ENCODE measurements at places on chromosomes 11 and 22.

DNA sequence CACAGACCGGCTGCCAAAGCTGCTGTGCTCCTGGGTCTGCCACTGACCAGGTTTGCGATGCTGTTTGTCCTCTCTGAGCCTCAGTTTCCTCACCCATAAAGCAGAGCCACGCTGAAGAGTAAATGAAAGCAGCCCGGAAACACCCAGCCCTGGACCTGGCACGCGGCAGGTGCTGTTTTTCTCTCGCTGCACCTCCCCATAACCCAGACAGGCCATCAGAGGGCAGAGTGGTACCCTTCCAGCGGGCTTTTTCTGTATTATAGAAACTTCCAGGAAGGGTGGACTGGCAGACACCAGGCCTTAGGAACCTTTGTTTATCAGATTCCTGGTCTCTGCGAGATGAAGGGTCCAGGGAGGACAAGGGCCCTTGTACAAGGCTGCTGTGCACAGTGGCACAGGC lies 17.9 kb upstream of the FGF19 start:
- peaks cover 16% of the 10 kb centered on the region for H3K27me3 ChIP-seq
- H3K36me3 ChIP-seq, result no peaks in the 10 kb centered on the region
- H3K27ac ChIP-seq, result no peak overlapping the region

GRCh38 chr11:83583757-83584366 lies 297.7 kb upstream of the CCDC90B start:
- DNase-seq, result no peak
- H3K4me3 ChIP-seq, result no peak overlapping the region
- H3K27ac ChIP-seq, result no peak overlapping the region
- no peaks in the 10 kb centered on the region for H3K4me1 ChIP-seq
- H3K27me3 ChIP-seq, result no peaks in the 10 kb centered on the region
- H3K36me3 ChIP-seq, result no peaks in the 10 kb centered on the region

DNA sequence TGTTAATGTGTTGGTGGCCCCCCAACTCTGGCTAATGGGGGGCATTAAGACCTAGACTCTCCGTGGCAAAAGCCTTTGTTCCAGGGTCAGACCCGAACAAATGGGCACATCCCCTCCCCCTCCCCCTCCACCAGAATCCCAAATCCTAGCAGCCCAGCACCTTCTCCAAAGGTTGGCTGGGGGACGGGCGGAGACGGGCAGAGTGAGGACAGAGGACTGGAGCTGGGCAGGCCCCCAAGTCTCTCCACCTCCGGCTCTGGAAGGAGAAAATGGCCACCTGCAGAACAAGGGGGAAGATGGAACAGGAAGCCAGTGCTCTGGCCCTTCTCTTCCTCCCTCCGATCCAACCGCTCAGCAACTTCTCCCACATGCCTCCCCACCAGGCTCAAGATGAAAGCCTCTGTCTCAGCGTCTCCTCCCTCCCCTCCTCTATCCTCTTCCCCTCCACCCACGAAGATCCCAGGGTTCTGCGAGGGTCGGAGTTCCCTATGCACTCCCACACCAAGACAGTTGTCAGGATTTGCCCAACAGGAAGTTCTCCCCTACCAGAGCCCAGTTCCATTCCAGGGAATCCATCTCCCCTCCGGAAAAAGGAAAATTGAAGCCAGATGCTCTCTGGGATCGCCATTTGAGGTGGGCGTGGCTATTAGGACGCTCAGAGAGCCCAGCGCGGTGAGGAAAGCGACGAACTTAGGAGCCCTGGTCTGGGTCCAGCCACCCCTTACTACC lies 20.1 kb downstream of the ADA2 start:
- H3K27ac ChIP-seq, result no peak overlapping the region
- no peak overlapping the region for H3K4me3 ChIP-seq

DNA sequence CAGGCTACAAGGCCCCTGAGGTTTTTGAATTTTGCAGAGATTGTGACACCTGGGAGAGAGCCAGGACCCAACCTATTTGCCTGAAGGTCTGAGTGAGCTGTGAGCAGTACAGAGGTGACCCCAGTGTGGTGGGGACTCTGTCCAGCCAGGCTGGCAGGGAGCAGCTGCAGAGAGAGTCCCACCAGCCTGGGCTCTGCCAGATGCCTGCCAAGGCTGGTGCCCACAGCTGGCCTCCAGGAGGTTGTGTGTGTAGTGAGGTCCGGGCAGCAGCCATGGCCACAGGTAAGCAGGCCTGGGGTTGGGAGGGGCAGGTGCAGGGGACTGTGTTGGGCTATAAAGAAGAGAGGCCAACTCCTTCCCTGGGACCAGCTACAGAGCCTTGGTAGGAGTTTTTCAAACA lies 144.8 kb downstream of the CRYBB2 start:
- no peak overlapping the region for H3K27ac ChIP-seq
- peaks cover 15% of the 10 kb centered on the region for H3K4me1 ChIP-seq
- H3K27me3 ChIP-seq, result no peaks in the 10 kb centered on the region
- H3K4me3 ChIP-seq, result no peak overlapping the region

DNA sequence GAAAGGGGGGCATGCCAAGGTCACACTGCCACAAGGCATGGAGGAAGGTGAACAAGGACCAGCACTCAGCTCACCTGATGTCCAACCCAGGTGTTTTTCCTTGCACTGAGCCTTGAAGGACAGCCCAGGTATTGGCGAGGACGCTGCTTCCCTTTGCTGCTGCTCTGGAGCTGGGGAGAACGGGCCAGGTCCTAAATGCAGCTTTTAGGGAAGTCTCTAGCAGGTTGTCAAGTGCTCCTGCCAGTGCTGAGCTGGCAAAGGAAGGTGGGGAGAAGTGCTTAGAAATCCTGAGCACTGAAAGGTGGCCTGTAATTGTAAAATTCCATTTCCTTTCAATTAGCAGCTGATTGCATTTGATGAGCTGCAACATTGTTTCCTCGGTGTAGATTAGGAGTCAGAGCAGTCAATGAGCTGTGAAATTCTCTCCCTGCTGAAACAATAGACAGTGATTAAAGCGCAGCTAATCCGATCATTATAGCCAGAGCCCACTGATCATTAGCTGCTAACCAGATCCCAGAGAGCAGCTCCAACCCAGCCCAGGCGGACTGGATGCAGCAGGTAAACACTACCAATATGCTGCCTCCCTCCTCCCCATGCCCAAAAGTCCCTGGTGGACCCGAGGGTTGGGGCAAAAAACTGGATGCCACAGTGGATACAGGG lies 507.6 kb downstream of the INSC start:
- H3K4me1 ChIP-seq, result no peaks in the 10 kb centered on the region
- no peaks in the 10 kb centered on the region for H3K36me3 ChIP-seq
- no peak overlapping the region for H3K27ac ChIP-seq
- DNase-seq, result no peak
- peaks cover 3% of the 10 kb centered on the region for H3K27me3 ChIP-seq

- no peak overlapping the region for H3K4me3 ChIP-seq
- H3K27ac ChIP-seq, result no peak overlapping the region
- DNase-seq, result no peak
- H3K27me3 ChIP-seq, result no peaks in the 10 kb centered on the region
- peaks cover 26% of the 10 kb centered on the region for H3K36me3 ChIP-seq
Measured at GRCh38 chr22:46176508-46177003, 26.2 kb downstream of the PPARA start.

GRCh38 chr11:60872961-60873524 lies 5.7 kb downstream of the ZP1 start:
- no peak overlapping the region for H3K27ac ChIP-seq
- no peaks in the 10 kb centered on the region for H3K27me3 ChIP-seq
- DNase-seq, result no peak
- peaks cover 15% of the 10 kb centered on the region for H3K4me1 ChIP-seq

DNA sequence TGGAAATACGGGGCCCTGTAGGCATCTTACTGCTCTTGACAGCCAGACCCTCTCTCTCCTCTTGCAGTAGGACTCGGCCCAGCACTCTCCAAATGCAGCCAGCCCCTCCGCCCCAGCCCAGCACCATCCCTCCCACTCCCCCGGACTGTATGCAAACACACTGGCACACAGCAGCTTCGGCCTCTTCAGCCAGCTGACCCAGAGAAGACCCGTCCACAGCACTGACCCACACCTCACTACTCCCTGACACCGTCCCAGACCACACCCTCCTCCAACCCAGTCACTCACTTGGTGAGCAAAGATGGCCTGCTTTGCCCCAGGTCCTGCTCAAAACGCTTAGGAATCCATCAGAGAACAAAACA lies 164.6 kb downstream of the IGLL1 start:
- no peaks in the 10 kb centered on the region for H3K4me1 ChIP-seq
- no peaks in the 10 kb centered on the region for H3K36me3 ChIP-seq
- H3K4me3 ChIP-seq, result no peak overlapping the region
- no peaks in the 10 kb centered on the region for H3K27me3 ChIP-seq
- no peak for DNase-seq

DNA sequence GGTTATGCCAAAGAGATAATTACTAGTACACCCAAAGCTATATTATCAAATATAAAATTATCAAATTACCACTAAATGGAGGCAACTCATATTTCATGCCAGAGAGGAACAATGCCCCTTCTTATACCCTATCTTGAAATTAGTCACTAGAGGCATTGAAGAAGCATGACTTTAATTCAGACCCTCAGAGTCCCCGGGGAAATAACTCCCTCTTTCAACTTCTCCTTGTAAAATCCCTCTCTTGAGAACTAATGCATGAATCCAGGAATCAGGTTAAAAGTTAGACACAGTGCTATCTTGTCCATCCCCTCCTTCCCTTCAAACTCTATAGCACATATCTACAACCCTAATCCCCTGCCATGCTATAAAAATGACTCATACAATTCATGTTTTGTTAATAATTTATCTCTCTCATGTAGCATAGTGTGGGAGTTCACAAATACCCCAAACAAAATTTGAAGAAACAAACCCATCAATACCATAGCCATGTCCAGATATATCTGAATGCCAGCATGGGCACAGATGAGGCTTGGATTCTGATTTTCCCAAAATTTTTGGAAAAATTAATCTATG lies 665.4 kb downstream of the KCNA4 start:
- H3K4me1 ChIP-seq, result no peaks in the 10 kb centered on the region
- H3K27me3 ChIP-seq, result no peaks in the 10 kb centered on the region
- H3K36me3 ChIP-seq, result no peaks in the 10 kb centered on the region
- no peak overlapping the region for H3K27ac ChIP-seq
- H3K4me3 ChIP-seq, result no peak overlapping the region
- no peak for DNase-seq

DNA sequence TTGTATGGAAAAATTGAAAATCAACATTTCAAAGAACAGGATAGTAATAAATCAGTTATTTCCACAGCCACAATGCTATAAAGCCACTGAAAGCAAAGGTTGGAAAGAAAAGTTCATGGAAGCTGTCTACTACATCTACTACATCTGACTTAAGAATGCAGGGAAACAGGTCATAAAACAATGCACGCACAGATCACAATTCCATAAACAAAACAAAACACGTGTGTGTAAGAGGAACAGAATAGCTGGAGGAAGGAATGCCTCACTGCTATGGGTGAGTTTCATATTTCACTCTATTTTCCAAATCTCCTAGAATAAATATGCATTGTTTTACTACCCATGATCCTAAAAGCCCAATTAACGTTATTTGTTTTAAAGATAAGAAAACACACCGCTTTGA lies 66.3 kb downstream of the NCAPD3 start:
- H3K36me3 ChIP-seq, result peaks cover 4% of the 10 kb centered on the region
- no peak overlapping the region for H3K27ac ChIP-seq
- DNase-seq, result no peak
- no peak overlapping the region for H3K4me3 ChIP-seq
- no peaks in the 10 kb centered on the region for H3K4me1 ChIP-seq
- no peaks in the 10 kb centered on the region for H3K27me3 ChIP-seq

GRCh38 chr11:86574493-86575207 lies 97.8 kb downstream of the ME3 start:
- DNase-seq, result no peak
- H3K27me3 ChIP-seq, result no peaks in the 10 kb centered on the region
- no peaks in the 10 kb centered on the region for H3K4me1 ChIP-seq
- H3K27ac ChIP-seq, result no peak overlapping the region

DNA sequence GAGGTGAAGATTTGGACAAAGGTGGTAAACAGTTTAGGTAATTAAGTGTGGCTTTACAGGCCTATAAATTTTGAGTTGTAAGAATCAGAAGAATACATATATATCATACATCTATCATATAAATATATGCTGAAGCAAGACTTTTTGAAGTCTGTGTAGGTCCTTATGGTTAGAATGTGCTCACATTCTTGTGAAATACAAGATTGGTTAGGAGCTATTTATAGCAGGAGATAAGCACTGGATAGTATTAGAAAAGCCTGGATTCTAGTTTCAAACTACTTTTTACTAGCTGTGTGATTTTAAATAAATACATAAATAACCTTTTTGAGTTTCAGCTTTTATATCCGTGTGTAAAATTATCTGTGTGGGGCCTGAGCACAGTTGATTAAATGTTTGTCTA lies 42.3 kb downstream of the ANKRD42 start:
- DNase-seq, result no peak
- no peaks in the 10 kb centered on the region for H3K36me3 ChIP-seq
- H3K4me1 ChIP-seq, result no peaks in the 10 kb centered on the region
- no peaks in the 10 kb centered on the region for H3K27me3 ChIP-seq

DNA sequence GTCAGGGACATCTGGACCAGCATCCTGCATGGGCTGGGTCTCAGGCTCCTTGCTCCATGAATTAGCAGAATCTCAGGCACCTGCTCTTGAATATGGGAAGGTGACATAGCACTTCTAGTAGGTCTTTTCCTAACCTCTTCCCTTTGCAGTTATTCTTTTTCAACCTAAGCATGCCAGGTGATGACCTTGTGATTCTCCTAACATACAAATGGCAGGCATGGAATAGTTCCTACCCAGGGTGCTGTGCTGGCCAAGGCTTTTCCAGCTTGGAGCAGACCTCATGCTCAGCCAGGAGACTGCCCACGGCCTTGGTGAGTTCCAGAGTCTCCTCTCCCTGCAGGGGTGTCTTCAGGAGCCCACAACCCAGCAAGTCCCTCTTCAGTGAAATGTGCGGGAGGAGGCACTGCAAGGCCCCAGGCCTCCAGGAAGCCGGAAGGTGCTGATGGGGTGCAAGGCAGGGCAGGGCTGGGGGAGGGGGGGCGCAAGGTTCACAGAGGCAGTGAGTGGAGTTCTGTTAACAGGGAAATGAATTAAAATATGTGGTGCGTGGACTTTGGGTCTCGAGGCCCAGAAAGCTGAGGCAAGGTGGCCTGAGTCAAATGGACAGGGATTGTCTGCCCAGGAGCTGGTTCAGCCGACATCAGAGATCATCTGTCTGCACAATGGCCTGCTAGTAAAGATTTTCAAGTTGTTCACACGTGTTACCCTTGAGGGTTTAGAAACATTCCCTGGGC lies 75.9 kb upstream of the SEPTIN5 start:
- H3K36me3 ChIP-seq, result no peaks in the 10 kb centered on the region
- peak; percentile 27 for DNase-seq
- H3K4me3 ChIP-seq, result no peak overlapping the region
